ENCODE measurements at places on chromosomes 13 and 19.

GRCh38 chr19:4077800-4078684, 11.3 kb upstream of the ZBTB7A start:
- DNase-seq = no peak

DNA sequence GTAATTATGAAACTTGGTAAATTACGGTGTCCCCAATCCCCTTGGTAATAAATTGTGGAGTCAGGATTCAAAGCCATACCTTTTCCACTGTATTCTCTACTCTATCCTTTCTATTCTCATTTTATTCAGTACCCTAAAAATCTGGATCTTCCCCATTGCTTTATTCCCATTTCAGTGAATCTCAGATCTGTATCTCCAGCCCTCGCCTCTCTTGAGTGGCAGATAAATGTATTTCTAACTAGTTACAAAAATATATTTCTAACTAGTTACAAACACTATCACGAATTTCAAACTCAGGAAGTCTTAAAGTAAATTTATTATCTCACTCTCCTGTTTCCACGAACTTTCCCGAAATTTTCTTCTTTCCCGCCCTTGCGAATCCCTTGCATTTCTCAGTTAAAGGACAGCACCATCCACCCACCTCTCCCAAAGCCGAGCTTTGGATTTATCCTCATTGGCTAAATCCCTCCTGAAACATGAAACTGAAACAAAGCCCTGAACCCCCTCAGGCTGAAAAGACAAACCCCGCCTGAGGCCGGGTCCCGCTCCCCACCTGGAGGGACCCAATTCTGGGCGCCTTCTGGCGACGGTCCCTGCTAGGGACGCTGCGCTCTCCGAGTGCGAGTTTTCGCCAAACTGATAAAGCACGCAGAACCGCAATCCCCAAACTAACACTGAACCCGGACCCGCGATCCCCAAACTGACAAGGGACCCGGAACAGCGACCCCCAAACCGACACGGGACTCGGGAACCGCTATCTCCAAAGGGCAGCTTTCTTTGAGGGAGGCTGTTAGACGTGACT, 164.3 kb upstream of the PABPC3 start:
- no peak for DNase-seq

GRCh38 chr19:40078377-40078776, 12.4 kb downstream of the ZNF780A start:
- no peak for DNase-seq

DNA sequence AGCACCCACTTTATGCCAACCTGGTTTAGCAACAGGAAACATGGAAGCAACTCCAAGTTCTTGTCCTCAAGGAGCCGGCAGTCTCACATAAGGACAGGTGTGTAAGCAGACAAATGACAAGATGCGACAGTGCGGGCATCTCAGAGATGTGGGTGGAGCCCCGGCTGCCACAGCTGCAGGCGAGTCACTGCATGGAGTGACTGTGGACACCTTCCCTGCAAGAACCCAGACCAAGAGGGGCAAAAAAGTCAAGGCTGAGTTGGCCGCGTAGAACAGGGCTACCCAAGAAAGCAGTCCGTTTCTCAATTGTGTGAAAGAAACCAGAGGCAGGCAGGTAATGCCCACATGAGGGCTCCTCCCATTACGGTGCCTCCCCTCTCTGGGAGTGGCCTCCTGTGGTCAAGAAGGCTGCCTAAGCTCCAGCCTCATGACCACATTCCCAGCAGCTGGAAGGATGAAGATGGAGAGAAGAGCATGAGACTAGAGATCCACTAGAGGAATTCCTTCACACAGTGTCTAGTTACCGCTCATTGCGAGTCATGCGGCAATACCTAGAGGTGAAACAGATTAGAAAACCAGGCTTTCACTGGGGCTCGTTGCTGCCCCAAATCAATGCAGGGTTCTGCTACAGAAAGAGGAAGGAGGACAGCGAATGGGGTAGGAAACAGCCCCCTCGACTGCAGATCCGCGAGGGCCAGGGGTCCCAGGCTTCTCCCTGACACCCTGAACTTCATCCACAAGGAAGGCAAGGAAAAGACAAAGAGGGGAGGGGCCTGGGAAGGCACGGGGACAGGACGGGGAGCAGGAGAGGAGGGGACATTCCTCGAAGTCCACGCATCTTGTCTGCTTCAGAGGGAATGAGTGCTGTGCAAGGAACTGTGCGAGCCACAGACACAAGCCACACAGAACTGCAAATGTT, 80.2 kb downstream of the SPACA7 start:
- no peak for DNase-seq

GRCh38 chr19:32199501-32200040, 145.8 kb upstream of the ZNF507 start:
- no peak for DNase-seq

GRCh38 chr19:41403181-41403970, 5.8 kb downstream of the BCKDHA start:
- DNase-seq = no peak

- no peak for DNase-seq
These were observed 75.3 kb upstream of the POMP start for GRCh38 chr13:28583651-28584091.

DNA sequence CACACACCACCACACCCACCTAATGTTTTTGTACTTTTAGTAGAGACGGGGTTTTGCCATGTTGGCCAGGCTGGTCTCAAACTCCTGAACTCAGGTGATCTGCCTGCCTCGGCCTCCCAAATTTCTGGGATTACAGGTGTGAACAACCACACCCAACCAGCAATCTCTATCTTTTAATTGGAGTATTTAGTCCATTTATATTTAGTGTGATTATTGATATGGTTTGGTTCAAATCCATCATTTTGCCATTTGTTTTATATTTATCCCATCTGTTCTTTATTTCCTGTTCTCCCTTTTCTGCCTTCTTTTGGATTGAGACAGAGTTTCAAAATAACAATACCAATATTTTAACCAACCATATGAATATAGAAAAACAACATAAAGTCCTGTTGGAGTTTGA, 4.1 kb downstream of the ZNF420 start:
- DNase-seq = no peak

GRCh38 chr13:32087955-32088747, 56.6 kb downstream of the FRY start:
- no peak for DNase-seq

- DNase-seq = no peak
These were observed 53.8 kb downstream of the TINCR start for GRCh38 chr19:5514001-5514400.

- DNase-seq = no peak
These were observed 767 bp upstream of the ZNF793 start for GRCh38 chr19:37505958-37506386.
